ENCODE measurements at places on chromosomes 7 and 10.

- no peak for DNase-seq
Observed at GRCh38 chr10:22712211-22712955, 2.0 kb downstream of the PIP4K2A start.

DNA sequence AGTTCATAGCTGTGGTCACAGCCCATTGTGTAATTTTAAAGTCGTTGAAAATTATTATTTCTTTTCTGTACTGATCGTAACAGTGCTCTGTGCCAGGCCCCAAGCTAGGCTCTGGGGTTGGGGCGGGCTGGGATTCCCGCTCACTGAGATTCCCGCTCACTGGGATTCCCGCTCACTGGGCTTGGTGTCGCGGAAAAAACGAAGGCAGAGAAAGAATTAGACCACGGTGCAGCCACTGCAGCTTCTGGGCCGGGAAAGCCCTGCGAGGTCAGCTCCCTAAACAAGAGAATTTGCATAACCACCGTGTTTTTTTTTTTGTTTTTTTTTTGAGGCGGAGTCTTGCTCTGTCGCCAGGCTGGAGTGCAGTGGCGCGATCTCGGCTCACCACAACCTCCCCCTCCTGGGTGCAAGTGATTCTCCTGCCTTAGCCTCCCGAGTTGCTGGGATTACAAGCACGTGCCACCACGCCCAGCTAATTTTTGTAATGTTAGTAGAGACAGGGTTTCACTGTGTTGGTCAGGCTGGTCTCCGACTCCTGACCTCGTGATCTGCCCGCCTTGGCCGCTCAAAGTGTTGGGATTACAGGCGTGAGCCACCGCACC, 31.2 kb downstream of the FOXK1 start:
- DNase-seq = no peak

DNA sequence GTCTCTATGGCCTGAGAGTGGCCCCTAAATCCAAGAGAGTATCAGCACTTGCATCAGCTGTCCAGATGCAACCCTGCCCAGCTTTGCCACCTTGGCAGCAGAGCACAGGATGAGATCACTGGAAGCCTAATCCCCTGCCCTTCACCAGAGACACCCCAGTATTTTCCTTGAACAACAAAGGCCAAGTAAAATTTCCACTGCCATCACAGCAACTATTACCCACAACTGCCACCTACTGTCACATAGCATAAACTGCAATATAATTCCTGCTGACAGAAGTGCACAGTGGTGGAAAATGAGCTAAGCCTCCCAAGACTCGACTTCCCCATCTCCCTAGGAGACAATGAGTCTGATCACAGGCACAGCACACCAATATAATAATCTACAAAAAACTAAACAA, 462.8 kb upstream of the ZWINT start:
- no peak for DNase-seq

DNA sequence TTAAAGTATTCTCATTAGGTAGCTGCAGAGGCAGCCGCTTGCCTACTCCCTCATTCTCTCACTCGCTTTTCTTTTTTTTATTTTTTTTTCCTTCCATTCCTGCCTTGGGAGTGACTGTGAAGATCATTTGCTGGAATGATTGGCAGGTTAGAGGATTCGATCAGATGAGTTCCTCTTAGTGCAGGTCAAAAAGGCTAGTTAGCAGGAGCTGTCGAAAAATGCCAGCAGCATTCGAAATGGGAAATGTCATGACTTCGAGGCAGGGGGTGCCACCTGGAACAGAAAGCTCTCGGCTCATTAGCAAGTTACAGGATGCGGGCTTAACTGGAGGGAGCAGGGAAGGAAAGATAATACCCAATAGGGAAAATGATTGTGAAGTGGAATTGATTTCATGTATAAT, 137.5 kb upstream of the FZD1 start:
- DNase-seq = no peak

DNA sequence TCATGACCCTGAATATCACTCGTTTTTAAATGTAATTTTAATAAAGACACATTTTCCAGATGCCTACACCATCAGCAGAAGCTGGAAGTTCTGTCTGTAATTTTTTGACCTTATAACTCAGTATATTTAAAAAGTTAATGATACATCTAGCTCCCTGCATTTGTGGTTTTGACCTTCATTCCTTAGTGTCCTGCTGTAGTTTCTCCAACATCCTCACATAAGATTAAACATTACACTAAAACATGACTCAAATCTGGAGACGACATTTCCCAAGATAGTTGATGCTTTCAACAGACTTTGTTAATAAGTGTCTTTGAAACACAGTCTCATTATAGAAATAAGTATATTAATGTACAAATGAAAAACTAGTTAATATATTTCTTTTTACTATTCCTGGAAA, 363.1 kb downstream of the POM121L12 start:
- DNase-seq = no peak

GRCh38 chr10:78035025-78035424, 1.4 kb downstream of the RPS24 start:
- no peak for DNase-seq

DNA sequence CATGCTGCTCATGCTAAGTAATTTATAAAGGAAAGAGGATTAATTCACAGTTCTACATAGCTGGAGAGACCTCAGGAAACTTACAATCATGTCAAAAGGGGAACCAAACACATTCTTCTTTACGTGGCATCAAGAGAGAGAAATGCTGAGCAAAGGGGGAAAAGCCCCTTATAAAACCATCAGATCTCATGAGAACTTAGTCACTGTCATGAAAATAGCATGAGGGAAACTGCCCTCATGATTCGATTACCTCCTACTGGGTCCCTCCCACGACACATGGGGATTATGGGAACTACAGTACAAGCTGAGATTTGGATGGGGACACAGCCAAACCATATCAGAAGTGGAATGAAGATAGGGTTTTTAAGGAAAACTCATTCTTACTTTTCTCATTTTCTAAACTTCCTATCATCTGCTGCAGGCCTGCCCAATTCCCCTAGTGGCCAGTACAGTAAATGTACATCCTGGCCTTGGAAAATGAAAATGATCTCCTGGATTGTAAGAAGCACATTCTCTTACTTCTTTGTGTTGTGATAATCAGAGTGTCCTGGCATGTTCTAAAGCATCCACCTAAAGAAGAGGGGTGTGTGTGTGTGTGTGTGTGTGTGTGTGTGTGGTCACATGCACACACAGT, 421.5 kb downstream of the LRMDA start:
- DNase-seq = no peak

DNA sequence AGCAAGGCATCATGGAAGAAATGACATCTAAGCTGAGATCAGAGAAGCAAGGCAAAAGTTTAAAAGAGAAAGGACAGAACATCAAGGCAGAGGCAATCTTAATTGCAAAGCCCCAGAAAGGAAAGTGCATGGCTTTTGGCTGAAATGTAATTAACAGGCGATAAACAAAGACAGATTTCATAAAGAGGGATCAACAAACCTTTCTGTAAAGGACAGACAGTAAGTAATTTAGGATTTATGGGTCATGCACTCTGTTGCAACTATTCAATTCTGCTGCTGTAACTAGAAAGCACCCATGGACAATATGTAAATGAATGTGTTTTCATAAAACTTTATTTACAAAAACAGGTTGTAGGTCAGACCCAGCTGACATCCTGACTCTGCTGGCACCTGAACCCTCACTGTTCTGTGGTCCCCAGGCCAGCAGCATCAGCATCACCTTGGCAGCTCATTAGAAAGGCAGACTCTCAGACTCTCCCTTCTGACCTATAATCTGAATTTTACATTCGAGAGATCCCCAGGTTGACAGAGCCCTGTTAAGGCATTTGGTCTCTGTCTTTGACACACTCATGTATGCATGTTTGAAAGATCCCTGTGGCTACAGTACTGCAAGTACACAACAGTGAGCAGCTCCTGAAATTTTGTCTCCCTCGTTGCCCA, 362.9 kb upstream of the NFE2L3 start:
- no peak for DNase-seq

DNA sequence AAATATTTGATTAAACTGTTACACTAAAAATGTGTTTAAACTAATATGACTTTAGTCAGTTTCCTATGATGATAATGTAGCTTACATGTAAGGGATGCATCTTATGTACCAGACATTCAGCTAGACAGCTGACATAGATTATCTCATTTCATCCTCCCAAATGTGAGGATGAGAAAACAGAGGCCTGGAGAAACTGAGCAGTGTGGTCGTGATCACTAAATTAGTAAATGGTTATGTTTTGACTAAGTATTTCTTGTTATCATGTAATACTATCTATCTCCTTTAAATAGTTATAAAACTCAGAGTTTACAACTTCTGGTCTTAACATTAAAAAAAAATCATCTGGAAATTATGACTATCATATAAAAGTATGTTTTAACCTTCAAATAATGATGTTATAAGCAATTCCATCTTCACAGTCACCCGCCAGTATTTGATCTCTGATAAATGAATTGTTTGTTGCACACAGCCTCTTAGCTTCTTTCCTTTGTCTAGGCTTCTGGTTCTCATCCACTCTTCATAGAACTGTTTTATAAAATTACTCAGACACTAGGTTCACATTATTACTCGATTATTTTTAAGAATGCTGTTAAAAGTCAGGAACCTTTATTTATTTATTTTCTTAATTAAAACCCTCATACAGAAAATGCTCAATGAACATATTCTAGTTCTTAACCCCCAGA, 33.6 kb upstream of the HDAC9 start:
- no peak for DNase-seq

DNA sequence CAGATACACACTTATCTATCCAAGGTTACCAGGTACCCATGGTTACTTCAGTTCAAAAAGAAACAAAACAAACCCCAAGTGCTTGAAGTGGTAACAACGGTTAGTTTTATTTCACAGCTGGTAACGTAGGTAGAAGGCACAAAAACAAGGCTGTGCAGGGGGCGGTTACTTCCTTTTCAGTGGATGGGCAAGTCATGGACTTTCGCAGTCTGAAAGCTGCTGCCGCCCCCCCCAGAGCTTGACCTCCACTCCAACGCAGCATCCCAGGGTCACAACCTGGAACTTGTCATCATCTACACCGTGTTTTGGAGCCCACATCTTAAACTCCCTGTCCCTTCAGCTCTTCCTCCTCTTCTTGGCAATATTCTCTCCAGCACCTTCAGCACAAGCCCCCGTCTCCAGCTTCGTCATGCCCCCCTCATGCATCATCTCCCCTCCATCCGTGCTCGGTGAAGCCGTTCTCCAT, 181.2 kb upstream of the ITGB1 start:
- DNase-seq = no peak

- no peak for DNase-seq
Observed at GRCh38 chr10:94762393-94762792, at the start of gene CYP2C19. CYP2C19 (plus strand) TSS chr10:94762681; CDS start chr10:94762706, 25 bp downstream.

DNA sequence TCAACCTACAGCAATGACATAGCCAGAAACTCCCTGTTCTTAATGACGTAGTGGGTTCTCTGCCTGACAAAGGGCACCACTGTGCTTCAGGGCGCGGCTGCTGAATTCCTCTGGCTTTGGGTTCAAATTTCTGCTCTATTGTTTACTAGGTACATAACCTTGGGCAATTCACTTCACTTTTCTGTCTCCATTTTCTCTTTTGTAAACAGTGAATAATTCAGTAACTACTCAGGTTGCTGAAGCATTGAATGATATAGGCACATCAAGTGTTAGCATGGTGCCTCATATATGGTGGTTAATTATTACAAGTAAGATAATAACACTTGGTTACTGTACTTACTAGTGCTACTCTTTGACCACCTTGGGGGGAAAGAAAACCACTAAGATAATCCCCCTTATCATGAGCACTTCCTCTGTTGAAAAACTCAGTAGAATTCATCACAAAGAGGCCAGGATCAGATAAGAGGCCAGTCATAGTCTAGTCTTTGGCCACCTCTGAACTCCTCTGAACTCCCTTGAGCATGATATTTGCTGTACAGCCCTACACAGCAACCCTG, 92.0 kb upstream of the AHR start:
- DNase-seq = no peak

GRCh38 chr7:41830271-41830670, 127.4 kb upstream of the INHBA start:
- no peak for DNase-seq

DNA sequence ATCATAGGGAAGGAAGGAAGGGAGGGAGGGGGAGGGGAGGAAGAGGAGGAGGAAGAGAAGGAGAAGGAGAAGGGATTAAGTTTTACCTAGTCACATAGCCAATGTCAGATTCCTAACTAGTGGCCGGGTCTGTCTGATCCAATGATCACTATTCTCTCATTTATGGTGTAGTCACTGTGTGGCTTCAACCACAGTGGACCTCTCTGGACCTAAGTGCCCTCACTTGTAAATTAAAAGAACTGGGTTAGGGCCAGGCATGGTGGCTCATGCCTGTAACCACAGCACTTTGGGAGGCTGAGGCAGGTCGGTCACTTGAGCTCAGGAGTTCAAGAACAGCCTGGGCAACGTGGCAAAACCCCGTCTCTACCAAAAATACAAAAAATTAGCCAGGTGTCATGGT, 6.6 kb upstream of the SERPINE1 start:
- DNase-seq = no peak

- no peak for DNase-seq
Observed at GRCh38 chr10:132464256-132465192, 67.5 kb downstream of the PWWP2B start.

DNA sequence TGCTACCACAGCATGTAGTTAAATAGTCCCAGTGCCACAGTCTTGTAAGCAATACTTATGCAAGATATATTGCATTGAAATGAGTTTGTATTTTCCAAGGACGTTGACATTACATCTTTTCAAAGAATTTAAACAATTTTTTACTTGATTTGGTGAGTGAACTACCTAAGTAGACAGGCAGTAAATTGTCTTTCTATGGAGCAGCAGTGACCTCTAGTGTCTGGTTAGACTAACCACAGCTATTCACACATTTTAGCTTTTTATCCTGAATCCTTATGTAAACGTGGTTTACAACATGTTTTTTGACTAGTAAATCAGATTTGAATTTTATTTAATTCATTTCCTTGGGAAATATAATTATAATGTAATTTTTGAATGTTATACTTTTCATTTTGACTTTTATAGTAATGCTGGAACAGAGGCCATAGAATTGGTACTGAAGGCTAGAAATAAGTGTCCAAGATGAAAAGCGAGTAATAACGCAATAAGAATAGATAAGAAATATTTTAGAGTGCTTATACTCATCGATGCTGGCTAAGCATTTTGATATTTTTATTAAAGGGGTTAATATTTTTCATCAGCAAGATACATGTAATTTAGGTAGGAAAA, 5.6 kb downstream of the LRRTM3 start:
- DNase-seq = no peak

- DNase-seq = no peak
Observed at GRCh38 chr7:100974021-100974420, 4.7 kb downstream of the MUC12 start.

GRCh38 chr10:45432700-45433472, 58.9 kb downstream of the ALOX5 start:
- DNase-seq = no peak

- no peak for DNase-seq
Observed at GRCh38 chr7:139446051-139446890, 37.2 kb downstream of the KLRG2 start.

Data from activated CD4-positive, alpha-beta T cell treated with anti-CD3 and anti-CD28 coated beads, Interleukin-2, amount 50 U/mL, for 24 hours (primary cell).